ENCODE measurements at places on chromosomes 3 and 15.

- no peak for DNase-seq
These were observed 355.6 kb downstream of the CNTN6 start for GRCh38 chr3:1448443-1448842.

GRCh38 chr3:130658678-130659077 is 88.0 kb downstream of the PIK3R4 start:
- no peak for DNase-seq

DNA sequence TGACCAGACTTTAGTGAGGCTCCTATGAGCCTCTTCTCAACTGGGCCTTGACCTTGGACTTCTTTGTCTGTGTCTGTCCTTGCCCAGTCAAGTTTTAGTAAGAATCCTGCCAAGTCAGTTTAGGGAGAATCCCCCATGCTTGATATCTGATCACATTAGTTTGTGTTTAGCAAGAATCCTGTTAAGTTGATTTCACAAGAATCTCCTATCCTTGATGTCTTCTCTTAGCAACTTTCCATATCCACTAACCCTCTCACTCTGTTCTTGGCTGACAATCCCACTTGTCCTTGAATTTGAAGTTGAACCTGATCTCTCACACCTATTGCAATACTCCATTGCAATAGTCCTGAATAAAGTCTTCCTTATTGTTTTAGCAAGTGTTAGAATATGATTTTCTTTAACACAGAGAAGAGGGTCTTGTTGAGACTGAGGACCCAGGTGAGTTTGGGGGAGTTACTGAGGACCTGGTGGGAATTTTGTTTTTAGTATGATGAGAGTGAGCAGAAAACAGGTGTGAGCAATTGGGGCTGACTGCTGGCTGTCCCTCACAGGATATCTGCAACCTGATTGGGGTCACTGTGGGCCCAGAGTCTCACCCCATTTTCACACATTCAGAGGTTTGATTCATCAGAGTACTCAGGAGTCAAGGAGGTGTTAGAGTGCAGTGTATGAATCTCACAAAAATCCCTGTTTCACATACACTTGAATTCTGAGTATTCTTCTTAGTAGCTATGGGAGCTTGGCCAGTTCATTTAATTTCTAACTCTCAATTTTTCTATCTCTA is 39.9 kb upstream of the TNFAIP8L3 start:
- DNase-seq = no peak

DNA sequence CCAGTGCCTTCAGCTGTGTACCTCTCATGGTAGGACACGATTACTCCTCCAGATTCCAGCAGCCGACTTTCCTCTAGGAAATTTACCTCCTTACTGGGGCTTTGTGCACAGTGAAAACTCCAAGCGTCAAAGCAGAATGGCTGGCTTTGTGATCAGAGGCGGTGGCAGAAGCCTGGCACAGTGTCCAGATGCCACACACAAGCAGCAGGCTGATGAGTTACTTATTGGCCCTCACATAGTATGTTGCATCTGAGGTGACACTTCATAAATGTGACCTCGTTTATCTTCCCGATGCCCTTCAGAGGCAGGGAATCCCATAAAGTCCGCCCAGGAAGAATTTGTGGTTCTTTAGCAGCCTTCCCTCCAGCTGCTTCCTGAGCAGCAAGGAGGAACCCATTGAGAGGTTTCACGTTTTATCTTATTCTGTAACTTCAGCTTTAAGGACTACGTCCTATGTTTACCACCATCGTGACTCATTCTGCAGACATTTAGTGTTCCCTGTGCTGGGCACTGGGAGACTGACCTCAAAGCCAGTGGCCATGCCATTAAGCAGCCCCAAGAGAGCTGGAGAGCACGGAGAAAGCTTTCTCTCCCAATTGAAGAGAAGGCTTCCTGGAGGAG is 107.1 kb upstream of the C15orf61 start:
- no peak for DNase-seq

GRCh38 chr3:167209011-167209410 is 171.1 kb downstream of the ZBBX start:
- DNase-seq = no peak

DNA sequence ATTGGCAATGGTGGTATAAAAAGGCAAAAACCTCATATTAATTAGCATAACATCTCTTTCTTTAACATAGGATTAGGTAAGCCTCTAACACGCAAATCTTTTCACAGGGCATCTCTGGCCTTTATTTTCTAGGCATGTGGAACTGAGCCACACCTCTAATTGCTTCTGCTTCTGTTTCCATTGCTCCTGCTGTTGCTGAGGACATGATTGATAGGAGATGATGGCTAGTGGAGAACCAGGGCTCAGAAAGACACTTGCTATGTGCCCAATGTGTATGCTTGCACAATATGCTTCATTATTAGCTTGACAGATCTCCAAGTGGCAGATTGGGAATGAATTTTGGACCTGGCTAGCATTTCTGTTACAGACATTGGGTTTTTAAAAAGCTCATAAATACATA is 114.5 kb downstream of the EPHA3 start:
- DNase-seq = no peak

DNA sequence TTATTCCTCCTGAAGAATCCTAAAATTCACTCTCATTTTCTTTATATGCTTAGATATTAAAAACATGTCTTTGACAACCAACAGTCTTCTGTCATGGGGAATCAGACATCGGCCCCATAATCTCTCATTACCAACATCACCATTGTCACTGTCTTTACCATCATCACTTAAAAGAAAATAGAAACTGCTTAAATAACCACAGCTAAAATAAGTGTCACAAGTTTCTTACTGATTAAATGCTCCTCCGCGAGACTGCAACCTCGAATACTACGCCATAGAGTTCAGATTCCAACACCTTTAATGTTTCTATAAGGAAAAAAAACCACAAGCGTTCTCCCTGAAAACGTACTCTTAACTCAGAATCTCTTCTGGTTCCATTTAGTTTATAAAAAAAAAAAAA is 977.5 kb upstream of the CFAP20DC start:
- no peak for DNase-seq

GRCh38 chr15:70084461-70084860 is 13.3 kb downstream of the TLE3 start:
- no peak for DNase-seq

DNA sequence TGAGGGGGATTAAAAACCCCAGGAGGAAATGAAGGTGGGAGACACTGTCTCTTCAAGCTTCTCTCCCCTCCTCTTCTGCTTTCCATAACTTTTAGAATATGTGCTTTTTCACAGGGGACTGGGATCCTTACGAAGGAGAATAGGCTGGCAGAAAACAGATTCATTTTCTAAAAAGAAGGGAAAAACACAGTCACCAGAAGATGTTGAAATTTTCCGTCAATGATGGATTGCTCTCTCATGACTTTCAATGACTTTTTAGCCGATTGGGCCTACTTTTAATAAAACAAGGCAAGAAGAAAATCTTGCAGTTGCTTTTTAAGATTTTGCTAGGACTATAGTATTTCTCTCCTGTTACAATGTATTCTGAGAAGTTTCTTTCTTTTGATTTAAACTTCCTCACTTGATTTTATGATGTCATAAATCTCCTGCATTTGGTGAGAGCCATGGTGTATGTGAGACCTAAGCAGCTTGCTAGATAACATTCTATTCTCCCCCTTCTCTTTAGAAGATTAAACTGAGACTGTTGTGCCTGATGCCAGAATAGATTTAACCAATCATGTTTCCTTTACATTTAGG is 241.2 kb downstream of the FEZF2 start:
- no peak for DNase-seq

GRCh38 chr3:89320186-89320585 is 212.8 kb downstream of the EPHA3 start:
- DNase-seq = no peak

GRCh38 chr3:166304584-166304983 is 467.4 kb upstream of the BCHE start:
- DNase-seq = no peak

GRCh38 chr3:31373681-31374080 is 159.0 kb upstream of the STT3B start:
- DNase-seq = no peak
